ENCODE measurements at places on chromosomes 12 and 14.

DNA sequence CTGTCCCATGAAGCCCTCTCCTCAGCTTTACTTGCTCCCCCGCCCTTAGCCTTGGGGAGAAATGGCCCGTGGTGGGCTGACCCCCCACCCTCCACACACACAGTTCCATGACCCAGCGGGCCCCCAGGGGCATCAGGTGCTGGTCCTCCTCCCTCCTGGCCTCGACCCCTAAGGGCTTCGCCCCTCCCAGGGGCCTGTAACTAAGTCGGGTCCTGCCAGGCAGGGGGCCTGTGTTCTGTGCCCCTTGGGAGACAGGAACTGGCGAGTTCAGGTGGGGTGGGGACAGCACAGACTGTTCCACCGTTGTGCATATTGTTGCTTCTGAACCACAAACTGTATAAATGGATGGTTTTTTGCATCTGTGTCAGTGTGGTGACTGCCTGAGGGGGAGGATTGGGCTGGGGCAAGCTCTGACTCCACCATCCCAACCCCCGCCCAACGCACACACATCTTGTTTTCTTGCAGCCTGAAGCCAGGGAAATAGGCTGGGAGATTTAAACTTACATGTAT is 8.8 kb downstream of the TAMALIN start:
- DNase-seq: no peak

DNA sequence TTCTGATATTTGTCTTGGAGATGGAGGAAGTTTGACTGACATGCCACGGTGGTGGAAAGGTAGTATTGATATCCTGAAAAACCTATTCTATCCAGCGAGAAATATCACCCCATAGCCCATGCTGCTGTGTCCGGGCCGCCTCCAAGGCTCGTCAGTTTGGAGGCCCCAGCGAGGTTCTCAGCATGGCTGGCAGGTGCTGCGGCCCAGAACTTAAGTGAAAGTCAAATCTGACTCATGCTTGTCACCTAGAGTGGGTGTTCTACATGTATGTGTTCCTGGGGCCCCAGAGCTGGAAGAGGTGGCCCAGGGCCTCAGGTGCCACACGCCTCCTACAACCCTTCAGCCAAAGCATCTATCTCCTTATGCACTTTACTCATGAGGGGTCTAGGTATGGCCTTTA is 92.9 kb downstream of the GCH1 start:
- DNase-seq: no peak

DNA sequence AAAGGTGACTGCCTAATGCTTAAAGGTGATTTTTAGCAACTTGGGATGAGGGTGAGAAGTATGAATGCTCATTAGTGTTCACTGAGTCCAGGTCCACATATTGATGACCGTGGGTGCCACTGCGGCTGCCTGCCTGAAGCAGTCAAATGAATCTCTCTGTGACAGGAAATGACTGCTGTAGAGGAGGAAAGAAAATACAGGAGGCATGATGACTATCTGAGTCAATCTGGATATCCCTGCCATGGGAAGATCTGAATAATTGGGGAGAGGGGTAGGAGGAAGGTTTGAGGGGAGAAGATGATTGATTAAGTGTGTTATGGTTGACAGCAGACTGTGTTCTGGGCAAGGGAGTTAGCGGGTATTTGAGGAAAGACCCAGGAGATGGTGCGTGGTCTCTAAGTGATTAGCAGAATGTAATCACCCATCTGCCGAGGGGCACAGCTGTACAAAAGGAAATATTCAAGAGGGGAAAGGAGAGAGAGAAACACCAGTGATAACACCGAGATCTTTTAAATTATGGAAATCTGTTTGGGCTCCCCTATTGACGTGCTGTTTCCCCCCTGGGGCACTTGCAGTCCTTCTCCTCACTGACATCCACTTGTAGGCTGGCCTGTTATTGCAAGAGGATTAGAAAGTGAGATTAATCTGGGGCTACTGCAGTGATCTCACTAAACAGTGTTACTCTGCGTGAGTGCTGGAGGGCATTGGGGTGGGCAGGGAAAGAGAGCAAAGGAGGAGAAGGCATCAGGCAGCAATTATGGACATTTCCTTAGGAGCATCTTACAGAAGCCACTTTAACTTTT is 97.7 kb downstream of the AKAP6 start:
- no peak for DNase-seq

GRCh38 chr14:21915826-21916225 is 242.2 kb upstream of the OR4E1 start:
- DNase-seq: no peak

DNA sequence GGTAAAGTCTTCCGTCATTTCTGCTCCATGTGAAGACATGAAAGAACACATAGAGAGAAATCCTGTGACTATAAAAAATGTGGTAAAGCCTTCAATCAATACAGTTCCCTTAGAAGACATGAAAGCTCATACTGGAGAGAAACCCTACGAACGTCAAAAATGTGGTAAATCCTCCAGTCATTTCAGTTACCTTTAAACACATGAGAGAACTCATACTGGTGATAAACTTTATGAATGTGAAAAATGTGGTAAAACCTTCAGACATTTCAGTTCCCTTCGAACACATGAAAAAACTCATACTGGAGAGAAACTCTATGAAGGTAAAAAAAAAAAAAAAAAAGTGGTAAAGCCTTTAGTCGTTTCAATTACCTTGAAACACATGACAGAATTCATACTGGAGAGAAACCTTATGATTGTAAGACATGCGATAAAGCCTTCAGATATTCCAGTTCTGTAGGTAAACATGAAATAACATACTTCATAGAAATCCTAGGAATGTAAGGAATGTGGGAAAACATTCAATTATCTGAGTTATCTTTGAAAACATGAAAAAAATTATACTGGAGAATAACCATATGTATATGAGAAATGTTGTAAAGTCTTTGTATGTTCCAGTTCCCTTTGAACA is 60.4 kb downstream of the MAP4K5 start:
- DNase-seq: no peak

- DNase-seq: no peak
Measured at GRCh38 chr12:57452181-57452936, 2.7 kb upstream of the INHBE start.

- no peak for DNase-seq
Measured at GRCh38 chr12:94264736-94265485, 116.5 kb downstream of the PLXNC1 start.

GRCh38 chr12:117120787-117121186 is 21.6 kb upstream of the TESC start:
- DNase-seq: no peak

DNA sequence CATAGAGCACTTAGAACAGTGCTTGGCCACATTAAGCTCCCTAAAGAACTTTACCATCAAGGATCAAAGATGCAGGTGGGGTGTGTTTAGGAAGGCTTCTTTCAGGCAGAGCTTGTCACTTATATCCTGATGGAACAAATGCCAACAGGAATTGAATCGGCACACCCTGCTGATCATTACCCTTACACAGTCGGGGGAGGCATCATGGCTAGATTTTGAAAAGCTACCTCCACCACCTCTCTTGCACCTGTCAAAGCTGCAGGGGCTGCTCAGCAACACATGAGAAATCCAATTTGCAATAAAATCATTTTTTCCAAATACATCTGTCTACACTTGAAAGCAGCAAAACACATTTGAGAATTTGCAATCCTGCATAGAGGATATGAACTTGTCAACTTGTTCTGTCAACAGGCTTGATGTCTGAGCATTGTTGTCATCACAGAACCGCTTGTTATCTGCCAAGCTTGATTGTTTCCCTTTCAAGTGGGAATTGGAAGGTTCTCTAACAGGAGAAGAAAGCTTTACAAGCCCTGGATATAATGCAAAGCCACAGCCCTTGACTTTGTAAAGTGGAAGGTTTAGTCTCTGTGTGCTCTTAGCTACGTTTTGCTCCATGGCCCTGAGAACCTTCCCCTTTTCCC is 24.6 kb upstream of the TRIM9 start:
- DNase-seq: no peak

DNA sequence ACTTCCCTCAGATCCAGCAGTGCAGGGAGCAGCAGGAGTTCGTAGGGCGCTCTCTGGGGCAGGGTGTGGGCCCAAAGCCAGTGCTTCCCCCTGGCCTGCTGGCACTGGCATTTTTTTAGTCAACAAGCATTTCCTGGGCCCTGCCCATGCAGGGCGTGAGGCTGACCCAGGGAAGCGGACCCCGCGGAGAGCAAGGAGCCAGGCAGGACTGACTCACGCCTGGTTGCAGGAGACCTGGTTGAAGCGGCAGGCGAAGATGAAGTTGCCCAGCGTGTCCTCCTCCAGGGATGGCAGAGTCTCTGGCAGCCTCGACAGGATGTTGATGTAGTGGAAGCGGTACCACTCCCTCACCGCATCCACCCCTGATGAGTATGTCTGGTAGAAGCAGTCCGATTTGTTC is 13.5 kb downstream of the SCNN1A start:
- no peak for DNase-seq

DNA sequence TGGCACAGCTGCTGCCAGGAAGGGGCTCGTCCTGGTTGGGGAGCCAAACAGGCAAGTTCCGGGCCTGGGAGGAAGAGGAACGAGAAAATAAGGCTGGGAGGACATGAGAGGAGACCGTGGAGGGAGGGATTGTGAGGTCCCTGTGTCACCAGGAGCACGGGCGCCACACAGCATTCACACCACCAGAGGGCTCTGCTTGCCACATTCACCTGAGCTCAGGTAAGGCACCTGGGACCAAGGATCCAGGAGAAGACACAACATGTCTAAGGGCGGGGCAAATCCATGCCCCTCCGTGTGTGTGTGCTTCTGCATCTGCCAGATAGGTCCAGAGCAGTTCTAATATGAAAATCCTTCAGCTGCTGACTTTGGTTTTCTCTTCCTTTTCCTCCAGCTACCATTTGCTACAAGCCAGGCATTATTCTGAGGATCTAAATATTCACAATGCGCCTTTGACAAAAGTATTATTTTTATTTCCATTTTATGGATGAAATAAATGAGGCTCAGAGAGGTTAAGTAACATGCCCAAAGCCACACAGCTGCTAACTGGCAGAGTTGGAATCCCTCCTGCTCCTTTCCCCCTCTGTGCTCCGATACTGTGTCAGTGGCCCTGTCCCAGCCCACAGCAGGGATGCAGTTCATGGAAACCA is 14.6 kb downstream of the RAPGEF3 start:
- DNase-seq: peak; percentile 46

DNA sequence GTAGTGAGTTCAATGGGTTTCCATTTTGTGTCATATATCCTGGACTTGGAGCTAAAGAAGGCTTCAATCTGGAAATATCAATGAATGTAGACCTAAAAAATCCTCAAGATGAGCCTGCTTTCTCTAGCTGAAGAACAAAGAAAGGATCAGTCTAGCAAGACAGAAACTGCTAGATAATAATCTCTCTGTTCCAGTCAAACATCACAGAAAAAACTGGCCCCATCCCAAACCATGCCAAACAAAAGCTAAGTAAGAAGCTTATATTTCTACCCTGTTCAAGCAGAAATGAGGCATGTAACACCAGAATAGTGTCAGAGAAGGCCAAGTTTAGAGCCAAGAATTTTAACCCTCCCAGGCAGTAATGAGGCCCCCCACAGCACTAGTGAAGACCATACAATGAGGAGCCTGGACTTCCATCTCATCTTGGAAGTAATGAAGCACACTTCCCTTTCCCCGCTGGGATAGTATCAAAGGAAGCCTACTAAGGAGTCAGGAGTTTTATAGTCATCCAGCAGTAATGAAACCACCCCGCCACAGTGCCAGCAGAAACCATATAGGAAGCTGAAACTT is 95.8 kb downstream of the NELL2 start:
- no peak for DNase-seq

DNA sequence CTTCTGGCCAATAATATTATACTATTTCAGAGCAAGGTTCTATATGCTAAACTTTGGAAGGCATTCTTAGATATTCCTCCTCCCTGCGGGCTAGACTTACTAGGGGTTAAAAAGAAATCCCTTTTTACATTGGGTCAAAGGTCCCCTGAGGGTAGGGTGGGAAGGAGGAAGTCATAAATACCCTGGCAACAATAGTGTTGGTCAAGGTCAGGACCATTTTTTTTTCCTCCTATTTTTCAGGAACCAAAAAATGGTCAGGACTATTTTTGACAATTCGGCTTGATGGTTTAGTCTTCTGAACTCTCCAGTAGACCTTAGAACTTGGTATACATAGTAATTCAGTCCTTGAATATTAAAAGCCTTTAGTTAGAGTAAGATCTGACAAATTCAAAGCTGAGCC is 4.5 kb upstream of the NANOG start:
- no peak for DNase-seq

DNA sequence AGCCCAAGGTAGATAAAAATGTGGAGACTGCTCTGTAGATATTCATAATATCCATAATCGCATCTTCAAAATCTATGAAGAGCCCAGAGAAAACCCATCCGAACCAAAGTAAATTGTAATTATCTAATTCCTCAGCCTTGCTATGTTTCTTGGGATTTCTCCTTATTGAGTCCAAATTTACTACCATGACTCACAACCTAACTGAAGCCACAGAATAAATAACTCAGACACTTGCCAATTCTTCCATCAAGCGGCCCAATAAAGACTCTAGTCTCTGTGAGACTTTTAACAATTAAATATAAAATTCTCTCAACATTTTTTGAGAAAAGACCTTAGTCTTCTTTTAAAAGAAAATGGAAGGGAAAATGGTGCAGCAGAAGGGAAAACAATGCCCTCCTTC is 409.8 kb downstream of the DAD1 start:
- no peak for DNase-seq

- DNase-seq: peak; percentile 43
Measured at GRCh38 chr14:55107766-55108554, 21.1 kb upstream of the LGALS3 start.

GRCh38 chr14:92600318-92601053 is 86.9 kb downstream of the RIN3 start:
- no peak for DNase-seq

DNA sequence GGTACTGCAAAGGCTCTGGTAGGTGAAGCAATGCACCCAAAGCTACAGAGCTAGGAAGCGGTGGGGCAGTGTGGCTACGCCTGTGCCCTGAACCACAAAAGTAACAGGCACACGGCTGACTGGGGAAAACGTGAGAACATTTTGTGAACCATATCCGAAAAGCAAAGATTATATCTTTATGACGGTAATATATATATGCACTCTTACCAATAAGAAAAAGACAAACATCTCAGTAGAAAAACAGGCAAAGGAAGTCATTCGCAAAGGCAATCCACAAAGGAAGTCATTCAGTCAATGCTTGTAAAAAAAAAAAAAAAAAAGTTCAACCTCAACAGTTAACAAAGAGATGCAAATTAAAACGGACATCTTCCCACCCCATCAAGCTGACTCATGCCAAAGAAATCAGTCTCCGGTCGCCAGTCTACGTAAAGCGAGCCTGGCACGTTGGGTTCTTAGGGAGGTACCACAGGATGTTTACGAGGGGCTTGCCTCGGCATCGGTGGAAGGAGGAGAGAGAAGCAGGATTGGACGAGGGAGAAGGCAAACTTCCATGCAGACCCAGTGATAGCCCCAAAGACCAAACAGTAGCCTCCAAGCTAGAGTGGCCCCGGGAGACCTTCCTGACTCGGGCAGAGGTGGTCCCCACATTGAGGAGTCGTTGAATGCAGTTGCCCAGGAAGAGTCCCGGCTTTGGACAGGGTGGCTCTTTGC is 39.4 kb upstream of the PPP2R5C start:
- peak; percentile 49 for DNase-seq
